Sigmoid colon (tissue), 7 donors: ENCODE measurements at places on chromosomes 16 and 17. TPM values are rescaled to one million over a fixed set of nuclear protein-coding genes. Genes with fewer than 3 reads are reported as not detected.

The TMEM256 gene
- 75.9 TPM for total RNA-seq

GRCh38 chr17:78234261-78234865 lies 2.9 kb downstream of the TMEM235 start:
- DNase-seq: no peak

DNA sequence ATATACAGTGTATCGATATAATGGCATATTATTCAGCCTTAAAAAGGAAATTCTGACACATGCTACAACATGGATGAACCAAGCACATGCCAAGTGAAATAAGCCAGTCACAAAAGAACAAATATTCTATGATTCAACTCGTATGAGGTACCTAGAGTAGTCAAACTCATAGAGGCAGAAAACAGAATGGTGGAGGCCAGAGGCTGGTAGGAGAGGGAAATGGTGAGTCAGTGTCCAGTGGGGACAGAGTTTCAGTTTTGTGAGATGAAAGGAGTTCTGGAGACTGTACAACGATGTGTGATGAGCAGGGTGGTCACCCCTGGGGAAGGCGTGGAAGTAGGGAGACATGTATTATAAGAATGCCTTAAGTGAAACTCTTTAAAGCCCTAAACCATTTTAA lies 39.9 kb downstream of the RNF157 start:
- no peak for DNase-seq

DNA sequence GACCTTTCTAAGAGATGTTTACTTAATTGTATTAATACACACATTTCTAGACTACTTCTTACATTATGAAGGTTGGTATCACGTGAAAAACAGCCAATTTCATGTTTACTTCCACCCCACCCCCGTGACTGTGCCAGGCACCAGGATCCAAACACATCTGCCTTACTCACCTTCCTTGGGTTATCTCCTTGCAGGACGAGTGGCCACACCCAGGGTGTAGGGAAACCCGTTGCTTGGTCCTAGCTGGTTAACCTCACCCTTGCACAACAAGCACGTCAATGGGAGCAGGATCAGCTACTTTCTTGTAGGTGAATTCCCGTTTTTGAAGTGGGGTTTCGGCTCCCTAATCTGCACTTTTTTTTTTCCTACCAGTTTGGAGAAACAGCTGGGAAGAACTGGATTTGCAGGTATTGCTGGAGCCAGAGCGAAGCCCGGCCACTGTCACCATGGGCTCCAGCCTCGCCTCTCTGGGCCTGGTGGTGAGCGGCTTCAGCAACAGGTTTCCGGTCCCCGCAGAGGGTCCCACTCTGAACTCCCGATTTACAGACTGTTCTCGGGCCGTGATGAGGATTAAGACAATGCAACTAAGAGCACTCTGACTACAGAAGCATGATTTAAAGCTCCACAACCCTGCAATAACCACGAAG lies 2.1 kb upstream of the UBB start:
- no peak for DNase-seq

- DNase-seq: no peak
These were observed 42.2 kb downstream of the TIMM22 start for GRCh38 chr17:1039123-1039507.

The ASGR1 gene
- total RNA-seq: not detected

- no peak for DNase-seq
These were observed 239.2 kb downstream of the PRKCA start for GRCh38 chr17:66541461-66542128.

GRCh38 chr16:19505600-19506303 lies 16.1 kb downstream of the GDE1 start:
- no peak for DNase-seq

The PYDC1 gene
- total RNA-seq: not detected

- no peak for DNase-seq
These were observed at the start of gene LAT for GRCh38 chr16:28984619-28985135. TSS of gene LAT (plus strand) at chr16:28985052. CDS start at chr16:28985418, 366 bp downstream.

- DNase-seq: no peak
These were observed 26.9 kb downstream of the AP1G1 start for GRCh38 chr16:71781741-71782140.

DNA sequence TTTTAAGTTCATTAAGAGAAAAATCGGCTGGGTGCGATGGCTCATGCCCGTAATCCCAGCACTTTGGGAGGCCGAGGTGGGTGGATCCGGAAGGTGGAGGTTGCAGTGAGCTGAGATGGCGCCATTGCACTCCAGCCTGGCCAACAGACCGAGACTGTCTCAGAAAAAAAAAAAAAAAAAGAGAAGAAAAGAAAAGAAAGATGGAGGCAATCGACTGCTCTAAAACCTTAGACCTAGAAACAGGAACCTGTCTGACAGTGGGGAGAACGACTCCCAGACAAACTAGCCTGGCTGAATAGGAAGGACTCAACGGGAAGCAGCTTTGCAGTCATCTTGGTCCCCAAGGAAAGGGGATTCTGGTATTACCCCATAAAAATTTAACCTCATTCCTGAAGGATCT lies 13.7 kb downstream of the MRC2 start:
- DNase-seq: no peak

- no peak for DNase-seq
These were observed 25.6 kb upstream of the BHLHA9 start for GRCh38 chr17:1244606-1245012.

GRCh38 chr17:60573236-60574051 lies 26.5 kb upstream of the PPM1D start:
- DNase-seq: peak; percentile 37

DNA sequence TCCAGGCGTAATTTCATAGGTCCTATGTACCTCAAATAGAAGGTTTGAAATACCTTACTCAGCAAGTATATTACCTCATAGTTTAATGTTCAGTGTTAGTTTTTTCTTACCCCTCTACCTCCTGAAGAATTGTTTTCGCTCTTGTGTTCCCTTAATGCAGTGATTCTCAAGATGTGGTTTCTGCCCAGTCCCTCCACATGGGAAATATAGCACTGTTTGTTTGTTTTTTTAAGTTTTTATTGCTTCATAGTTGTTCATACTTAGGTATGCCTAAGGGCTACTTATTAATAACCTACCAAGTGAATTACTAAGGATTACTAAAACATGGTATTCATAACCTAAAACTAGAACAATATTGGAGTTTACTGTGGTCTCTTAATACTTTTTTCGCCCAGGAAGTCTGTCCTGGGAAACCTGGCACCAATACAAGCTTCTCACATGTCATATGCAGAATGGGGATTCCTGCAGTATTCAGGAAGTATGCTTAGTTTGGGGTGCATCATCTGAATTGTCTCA lies 5.0 kb downstream of the RSPRY1 start:
- no peak for DNase-seq

The RAB37 gene
- total RNA-seq: 1.1 TPM

DNA sequence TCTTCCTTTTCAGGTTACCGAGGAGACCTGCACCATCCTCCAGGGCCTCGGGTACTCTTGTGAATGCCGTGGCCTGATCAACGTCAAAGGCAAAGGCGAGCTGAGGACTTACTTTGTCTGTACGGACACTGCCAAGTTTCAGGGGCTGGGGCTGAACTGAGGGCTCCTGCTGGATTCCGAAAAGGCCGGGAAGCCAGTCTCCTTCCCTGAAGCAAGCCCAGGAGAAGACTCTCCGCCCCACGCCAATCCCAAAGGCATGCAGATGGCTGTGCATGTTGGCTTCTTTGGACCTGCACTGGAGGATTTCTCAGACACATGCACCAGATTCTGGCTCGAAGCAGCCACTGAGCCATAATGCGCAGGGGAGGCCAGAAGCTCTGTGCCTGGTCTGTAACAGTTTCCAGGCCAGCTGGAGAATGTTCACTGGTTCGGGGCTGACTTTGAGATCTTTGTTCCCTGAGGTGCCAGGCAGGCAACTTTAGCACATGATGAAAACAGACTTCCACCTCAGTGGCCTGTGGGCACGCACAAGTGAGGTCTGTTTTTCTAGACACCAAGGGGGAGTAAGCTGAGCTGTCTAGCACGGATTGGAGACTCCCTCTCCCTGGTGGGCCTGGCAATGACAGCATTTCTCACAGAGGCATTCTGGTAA lies 49.1 kb downstream of the ADCY7 start:
- peak; percentile 65 for DNase-seq

- peak; percentile 79 for DNase-seq
These were observed 3.3 kb upstream of the TRARG1 start for GRCh38 chr17:1275962-1276736.

- DNase-seq: peak; percentile 84
These were observed 787 bp downstream of the NT5C start for GRCh38 chr17:75130632-75131277.

- DNase-seq: no peak
These were observed 14.9 kb upstream of the SPOP start for GRCh38 chr17:49692751-49693150.

The TMEM238L gene
- not detected for total RNA-seq
